ENCODE measurements at places on chromosomes 7 and 10. TPM values are rescaled to one million over a fixed set of nuclear protein-coding genes. Genes with fewer than 3 reads are reported as not detected.

DNA sequence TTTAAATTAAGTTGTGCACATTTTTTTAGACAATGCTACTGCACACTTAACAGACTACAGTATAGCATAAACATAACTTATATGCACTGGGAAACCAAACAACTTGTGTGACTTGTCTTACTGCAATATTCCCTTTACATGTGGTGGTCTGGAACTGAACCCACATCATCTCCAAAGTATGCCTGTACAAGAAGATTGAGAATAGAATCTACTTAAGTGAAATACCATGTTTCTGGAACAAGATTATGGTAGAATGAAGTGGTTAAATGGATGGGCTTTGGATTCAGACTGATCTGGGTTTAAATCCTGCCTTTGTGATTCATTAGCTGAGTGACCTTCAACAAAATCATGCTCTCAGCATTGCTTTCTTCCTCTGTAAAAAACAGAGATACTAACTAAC lies 30.7 kb downstream of the CUL2 start:
- no peak for DNase-seq

DNA sequence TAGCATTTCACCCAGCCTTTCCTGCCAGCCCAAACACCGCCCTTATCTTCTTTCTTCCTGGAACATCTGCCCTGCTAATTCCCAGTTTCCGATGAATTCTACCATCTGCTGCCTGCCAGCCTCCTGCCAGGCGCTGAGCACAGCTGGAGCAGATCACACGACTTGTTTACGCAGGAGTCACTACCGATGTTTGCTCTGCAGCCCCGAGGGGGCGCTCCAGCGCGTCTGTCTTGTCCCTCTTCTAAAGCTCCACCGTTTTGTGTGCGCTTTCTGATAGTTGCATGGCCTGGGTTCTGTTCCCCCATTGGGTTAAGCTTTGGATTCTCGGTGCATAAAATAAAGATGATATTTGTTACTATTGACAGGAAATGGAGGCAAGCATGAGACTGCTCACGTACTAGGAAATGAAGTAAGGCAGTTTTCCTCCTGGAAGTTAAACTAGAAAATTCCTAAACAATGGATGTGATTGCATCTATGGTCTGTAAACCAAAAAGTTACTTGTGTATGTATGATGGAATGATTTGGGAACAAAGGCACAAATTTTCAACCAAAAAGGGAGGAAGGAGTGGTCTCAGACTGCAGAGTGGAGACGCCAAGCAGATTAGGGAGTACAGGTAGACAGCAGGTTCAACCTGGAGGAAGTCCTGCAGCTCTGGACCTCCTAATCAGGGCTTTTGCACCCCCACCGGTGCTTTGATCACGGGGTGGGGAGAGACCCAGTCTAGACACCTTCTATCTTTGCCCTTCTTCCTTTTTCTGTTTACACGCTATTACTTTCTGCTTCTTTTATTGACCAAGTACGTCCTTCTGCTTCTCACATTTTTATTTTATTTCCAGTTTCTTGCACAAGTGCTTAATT lies 2.2 kb upstream of the RBM17 start:
- DNase-seq = peak; percentile 51

GRCh38 chr7:41693150-41693997 lies 9.5 kb downstream of the INHBA start:
- no peak for DNase-seq

GRCh38 chr10:116208956-116209567 lies 63.9 kb downstream of the GFRA1 start:
- DNase-seq = no peak

GRCh38 chr7:112515989-112516388 lies 35.2 kb downstream of the LSMEM1 start:
- DNase-seq = no peak

SPDYE8 gene
- total RNA-seq = not detected

FAM237B gene
- total RNA-seq = not detected

GRCh38 chr10:3331187-3331586 lies 158.6 kb upstream of the PITRM1 start:
- DNase-seq = no peak

DNA sequence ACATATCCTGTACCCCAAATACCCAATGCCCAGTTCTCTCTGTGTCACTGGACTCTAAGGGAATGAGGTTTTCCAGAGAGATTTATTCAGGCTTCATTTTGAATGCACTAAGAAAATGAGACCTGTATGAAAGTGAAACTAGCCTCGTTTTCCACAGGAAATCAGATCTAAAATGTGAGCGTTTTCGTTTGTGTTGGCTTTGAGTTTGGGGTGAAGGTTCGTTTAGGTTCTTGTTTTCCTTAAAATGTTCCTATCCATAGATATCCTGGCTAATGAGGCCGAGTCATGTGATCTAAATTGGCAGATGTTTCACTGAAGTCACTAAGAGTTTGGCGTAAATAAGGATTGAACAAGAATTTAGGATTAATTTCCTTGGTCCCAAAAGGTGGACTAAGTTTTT lies 90.9 kb upstream of the BMPER start:
- no peak for DNase-seq

AIFM2 gene
- total RNA-seq = 20.4 TPM

DNA sequence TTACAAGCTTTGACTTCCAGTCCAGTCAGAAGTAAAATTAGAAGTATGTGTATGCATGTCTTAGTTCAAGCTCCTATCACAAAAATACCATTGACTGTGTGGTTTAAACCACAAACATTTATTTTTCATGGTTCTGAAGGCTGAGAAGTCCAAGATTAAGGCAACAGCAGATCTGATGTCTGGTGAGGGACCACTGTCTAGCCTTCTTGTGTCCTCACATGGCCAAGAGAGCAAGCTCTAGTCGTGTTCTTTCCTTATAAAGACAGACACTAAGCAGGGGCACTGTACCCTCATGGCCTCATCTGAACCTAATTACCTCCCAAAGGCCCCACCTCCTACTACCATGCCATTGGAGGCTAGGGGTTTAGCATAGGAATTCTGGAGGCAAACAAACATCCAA lies 41.3 kb upstream of the ARL4A start:
- DNase-seq = no peak

- DNase-seq = no peak
These were observed 62.1 kb downstream of the ZWINT start for GRCh38 chr10:56298941-56299340.

DNA sequence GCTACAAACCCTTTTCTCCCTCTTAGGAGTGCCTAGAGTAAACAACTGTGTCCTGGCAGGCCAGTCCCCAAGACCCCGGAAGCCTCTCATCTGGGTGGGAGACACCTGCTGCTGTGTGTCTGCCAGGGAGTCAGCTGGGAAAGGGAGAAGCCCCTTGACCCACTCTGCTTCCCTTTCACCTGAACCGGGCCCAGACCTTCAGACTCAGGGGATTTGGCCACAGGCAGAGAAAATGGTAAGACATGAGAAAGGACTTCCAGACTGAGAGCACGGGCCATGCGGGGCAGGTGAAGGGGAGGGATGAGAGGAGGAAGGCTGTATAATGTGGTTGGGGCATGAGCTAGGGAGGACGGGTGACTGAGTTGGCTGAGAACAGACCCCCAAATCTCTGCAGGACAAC lies 36.0 kb upstream of the NPFFR1 start:
- DNase-seq = no peak

NUP42 gene
- total RNA-seq = 47.6 TPM

ARMC10 gene
- 21.3 TPM for total RNA-seq

DNA sequence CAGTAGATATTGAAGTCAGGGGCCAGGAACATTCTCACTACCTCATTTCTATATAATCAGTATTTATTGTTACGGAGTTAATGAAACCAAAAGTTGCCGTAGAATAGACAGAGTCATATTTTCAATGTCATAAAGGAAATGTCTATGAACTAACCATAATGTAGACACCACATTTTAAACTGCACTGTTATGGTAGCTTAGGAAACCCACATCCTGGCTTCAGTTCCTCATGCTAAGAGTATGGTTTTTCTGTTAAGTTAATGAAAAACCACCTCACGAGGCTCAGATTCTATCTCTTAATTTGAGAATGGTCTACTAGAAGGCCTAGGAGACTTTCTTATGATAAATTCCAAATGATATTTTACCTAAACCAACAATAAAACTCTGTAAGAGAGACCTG lies 166.5 kb downstream of the TMEM26 start:
- DNase-seq = peak; percentile 85

- no peak for DNase-seq
These were observed 140.6 kb downstream of the KCNMA1 start for GRCh38 chr10:77496941-77497420.

CYP3A7 gene
- total RNA-seq = not detected
